ENCODE measurements at places on chromosomes 5 and 9.

GRCh38 chr5:60463179-60463868 is 236.6 kb downstream of the DEPDC1B start:
- DNase-seq, result no peak

GRCh38 chr5:169701910-169702451 is 64.9 kb downstream of the DOCK2 start:
- DNase-seq, result no peak

GRCh38 chr9:36127652-36128244 is 8.8 kb upstream of the GLIPR2 start:
- no peak for DNase-seq

GRCh38 chr5:14816374-14816998 is 55.1 kb downstream of the ANKH start:
- no peak for DNase-seq

GRCh38 chr5:95962785-95963184 is 1.1 kb upstream of the ELL2 start:
- DNase-seq, result no peak

GRCh38 chr9:18275313-18275990 is 198.5 kb upstream of the ADAMTSL1 start:
- no peak for DNase-seq

DNA sequence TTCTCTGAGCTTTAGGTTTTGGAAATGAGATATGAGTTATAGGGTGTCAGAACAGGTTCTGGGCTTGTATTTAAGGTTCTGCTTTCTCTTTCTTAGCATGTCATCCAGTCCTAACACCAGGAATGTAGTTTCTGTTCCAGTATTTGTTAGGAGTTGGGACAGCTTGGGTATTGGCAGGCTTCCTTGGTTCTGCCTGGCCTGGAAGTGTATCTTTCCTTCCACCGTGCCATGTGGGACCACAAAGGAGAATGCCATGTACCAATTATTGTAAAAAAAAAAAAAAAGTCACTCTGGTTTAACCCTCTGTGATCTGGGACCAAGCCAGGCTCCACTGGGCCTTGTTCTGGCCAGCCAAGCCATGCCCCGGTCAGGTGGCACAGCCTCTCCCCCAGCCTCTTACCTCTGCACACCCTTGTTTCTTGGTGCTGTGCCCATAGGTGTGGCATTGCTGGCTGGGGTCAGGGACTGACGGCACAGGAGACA is 47.8 kb downstream of the ARHGAP26 start:
- no peak for DNase-seq

DNA sequence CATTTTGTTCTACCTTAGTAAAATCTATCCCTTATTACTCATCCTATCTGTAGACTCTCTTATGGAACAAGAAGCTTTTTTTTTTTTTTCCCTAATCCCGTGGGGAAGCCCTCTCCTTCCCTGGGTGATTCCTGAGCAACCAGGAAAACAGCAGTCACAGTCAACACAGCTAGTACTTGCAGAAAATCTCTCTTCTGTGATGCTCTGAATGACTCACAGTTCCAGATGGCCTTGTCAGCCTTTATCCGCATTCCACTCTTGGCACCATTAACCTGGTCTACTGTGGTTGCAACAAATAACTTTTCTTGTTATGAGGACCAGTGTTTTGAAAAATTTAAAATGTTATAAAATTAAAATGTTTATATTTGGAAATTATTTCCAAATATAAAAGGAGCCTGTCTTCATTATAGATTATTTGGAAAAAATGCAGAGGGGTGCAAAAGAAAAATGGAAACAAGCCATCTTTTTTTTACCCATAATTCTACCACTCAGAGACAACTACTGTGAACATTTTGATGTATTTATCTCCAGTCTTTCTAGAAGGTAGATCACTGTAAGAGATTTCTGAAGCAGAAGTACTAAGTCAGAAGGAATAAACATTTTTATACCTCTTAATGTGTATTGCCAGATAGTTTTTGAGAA is 486.7 kb downstream of the RAB3C start:
- no peak for DNase-seq

GRCh38 chr9:110015759-110016158 is 192.2 kb downstream of the C9orf152 start:
- DNase-seq, result no peak

DNA sequence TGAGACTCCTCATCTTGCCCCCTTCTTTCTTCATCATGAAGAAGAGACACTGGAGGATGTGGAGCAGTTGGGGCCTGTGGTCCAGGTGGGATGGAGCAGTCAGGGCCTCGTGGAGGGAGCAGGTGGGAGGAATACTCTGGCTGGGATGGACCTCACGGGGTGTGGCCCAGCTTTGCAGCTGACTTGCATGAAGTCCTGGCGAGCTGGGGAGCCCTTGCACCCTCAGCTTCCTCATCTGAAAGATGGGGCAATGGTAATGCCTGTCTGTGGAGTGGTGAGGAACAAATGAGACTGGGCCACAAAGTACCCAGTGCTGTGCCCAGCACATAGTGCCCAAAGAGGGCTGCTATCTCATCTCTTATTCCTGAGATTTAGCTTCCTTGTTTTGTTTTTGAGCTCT is 91.5 kb downstream of the DAB2IP start:
- DNase-seq, result no peak

- no peak for DNase-seq
Observed at GRCh38 chr9:12394105-12394504, 299.1 kb upstream of the TYRP1 start.

DNA sequence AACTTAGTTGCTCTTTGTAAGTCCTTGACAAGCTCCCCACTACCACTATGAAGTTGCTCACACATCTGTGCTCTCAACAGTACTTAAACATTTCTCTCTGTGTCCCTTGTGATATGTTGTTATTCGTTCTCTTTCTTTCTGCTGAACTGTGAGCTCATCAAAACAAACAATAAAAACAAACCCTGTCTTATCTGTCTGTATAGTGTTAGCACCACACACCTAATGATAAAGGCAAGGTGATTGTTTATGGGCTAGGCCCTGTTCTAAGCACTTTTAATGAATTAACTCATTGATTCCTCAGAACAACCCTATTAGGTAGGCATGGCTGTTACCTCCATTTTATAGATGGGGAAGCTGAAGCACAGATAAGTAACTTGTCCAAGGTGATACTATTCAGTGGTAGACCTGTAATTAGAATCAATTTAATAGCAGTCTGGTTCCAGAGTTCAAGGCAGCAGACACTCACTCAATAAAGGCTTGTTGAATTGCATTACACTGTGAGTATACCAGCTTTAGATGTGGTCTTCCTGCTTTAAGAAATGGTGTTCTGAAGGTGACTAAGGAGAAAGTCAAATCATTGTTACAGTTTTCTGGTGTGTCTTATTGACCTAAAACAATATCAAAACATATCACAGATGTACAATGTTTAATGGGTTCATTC is 153.6 kb upstream of the ELL2 start:
- DNase-seq, result no peak

GRCh38 chr5:139108063-139108824 is 89.9 kb downstream of the SIL1 start:
- no peak for DNase-seq

GRCh38 chr9:1619915-1620710 is 395.0 kb upstream of the SMARCA2 start:
- DNase-seq, result no peak

- no peak for DNase-seq
Observed at GRCh38 chr9:135083831-135084230, 3.6 kb upstream of the OLFM1 start.

GRCh38 chr9:93010056-93010455 is 48.4 kb upstream of the SUSD3 start:
- no peak for DNase-seq

DNA sequence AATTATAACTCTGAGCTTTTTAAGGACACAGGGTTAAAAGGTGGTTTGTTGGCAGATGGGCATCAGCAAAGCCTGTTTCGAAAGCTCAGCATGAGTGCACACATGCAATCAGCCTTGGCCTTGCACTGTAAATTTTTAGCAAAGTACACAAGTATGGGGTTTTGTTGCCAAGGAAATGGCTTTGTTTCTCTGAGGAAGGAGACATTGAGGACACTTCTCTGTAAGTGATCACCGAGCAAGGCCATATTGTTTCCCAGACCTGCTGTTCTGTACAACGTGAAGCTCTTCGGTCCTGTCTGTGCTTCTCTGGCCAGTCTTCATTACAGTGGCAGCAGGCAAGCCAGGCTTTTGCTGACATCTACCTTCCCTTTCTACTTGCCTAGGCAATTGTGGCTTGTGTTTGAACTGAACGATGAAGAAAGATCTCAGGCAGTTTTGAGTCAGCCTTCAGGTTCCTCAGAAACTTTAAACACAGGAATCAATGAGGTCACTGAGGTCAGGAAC is 27.9 kb upstream of the GLRX start:
- DNase-seq, result no peak

DNA sequence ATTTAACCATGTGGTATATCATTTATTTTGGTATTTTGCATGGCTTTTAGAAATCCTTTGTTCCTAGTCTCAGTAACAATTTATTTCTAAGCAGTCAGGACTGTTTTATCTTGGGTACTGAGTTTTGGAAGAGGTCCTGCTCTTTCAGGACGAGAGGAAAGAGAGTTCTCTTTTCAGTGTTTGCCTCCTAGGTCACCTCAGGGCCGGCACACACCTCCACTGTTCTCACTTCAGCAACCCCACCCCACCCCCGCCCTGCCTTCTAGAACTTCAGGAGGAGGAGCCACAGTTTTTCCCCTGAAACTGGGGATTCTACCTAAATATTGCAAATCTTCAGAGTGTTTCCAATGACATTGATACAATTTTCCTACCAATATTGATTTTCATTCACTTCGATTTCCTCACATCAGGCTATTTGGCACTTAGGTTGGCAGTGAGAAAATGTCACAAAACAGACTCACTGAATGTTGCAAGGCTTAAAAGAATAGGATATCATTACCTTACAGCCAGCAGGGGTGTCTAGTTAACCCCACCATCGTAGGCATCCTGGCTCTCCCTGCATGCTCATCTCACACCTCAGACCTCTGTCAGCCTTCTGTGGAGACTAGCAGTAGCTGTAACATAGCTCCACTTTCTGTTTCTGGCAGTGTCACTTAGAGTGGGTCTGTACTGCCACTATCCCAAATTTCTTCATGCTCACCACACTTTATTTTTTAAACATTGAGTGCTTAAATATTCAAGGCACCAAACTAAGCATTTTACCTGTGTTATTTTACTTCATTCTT is 5.4 kb downstream of the IGIP start:
- no peak for DNase-seq

DNA sequence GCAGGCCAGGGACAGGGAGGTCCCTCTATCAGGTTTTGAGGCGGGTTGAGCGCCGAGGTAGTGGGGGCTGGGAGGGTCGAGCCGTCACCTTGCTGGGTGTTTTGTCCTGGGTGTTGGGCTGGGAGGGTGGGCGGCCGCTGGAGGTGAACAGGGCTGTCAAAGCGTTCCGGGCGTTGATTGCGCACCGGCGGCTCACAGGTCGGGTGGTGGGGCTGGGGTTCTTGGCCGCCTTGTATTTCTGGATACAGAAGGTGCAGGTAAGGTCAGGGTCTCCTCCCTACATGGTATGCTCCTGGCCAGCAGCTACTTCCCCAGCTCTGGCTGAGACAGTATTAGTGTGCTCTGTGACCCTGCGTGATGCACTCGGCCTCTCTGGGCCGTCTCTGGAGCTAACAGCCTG is 6.1 kb downstream of the BBLN start:
- no peak for DNase-seq

DNA sequence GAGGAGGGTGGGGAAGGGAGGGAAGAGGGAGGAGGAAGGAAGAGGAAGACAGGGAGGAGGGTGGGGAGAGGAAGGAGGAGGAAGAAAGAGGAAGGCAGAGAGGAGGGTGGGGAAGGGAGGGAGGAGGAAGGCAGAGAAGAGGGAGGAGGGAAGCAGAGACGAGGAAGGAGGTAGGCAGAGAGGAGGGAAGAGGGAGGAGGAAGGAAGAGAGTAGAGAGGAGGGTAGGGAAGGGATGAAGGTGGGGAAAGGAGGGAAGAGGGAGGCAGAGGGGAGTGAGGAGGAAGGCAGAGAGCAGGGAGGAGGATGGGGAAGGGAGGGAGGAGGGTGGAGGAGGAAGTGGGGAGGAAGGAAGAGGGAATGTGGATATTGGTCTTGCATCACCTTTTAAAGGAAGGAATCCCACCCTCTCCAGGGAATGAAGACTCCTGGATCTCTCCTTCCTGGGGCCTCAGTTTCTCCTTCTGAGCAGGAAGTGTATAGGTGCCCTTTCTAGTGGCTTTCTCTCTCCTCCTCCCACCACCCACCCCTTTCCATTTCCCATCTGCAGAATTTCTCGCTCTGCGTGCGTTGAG is 188.9 kb upstream of the ZNF618 start:
- no peak for DNase-seq

- DNase-seq, result no peak
Observed at GRCh38 chr5:175573493-175574269, 84.2 kb upstream of the HRH2 start.

DNA sequence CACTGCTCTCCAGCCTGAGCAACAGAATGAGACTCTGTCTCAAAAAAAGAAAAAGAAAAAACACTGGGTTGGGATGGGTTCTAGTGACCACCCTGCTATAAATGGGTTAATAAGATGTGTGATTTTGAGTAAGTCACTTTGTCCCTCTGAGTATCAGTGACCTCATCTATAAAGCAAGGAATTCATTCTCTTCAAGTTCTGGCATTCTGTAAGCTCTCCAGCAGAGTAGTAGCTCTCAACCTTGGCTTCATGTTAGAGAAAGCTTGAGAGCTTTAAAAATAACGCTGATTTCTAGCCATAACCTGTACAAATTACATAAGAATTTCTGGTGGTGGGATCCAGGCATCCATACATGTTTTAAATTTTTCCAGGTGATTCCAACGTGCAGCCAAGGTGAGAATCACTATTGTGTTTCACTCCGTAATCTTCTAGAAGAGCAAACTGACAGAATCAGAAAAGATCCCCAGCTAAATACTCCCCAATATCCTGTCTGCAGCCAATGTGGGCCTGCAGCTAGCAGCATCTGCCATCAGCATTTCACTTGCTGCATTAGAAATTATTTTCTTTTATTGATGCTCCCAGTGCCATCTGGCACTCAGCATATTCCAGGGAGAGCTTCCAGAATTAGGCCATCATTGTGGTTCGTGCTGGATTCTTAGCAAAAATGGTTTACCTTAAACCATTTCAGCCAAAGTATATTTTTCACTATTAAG is 109.4 kb downstream of the FEM1C start:
- DNase-seq, result no peak

DNA sequence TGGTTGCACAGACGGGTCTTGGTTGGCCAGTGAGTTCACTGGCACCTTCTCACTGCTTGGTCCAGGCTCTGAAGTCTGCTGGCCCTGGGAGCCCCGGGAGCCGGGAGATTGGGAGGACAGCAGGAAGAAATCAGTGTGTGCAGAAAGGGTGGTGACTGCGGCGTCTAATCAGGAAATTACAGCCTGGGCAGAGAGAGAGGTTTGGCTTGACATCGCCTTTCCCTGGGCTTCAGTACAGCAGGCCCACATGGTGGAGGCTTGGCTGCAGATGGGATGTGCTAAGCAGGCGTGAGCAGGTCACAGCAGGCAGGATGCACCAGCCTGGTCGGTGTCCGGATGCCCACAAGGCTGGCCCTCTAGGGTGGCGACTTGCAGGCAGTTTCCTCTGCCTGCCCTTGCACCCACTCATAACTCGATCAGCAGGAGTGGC is 17.2 kb downstream of the PITX1 start:
- DNase-seq, result no peak

- no peak for DNase-seq
Observed at GRCh38 chr9:106931466-106931865, 68.5 kb downstream of the ZNF462 start.

Measured in GM18507 (cell line).